Stimulated activated CD4-positive, alpha-beta T cell treated with anti-CD3 and anti-CD28 coated beads, Interleukin-12 subunit alpha, Interleukin-12 subunit beta, amount 100 ng/mL, for 24 hours (primary cell): ENCODE measurements at places on chromosomes 12 and 14.

DNA sequence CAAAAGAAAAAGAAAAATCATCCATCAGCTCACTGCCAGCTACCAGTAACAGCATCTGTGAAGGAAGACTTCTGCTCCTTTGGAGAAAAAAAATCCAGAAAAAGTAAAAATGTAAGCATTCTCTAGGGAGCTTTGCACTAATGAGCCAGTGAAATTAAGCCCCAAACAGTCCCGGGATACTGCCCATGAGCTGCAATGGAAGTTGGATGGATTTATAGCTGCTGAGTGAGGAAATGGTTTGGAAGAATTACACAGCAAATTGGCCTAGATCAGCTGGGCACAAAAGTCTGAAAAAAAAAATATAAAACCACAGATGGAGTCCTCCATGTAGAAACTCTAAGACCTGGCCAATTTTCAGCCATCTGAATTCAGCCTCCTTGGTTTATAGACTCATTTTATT lies 462.9 kb upstream of the USP15 start:
- no peak for DNase-seq

DNA sequence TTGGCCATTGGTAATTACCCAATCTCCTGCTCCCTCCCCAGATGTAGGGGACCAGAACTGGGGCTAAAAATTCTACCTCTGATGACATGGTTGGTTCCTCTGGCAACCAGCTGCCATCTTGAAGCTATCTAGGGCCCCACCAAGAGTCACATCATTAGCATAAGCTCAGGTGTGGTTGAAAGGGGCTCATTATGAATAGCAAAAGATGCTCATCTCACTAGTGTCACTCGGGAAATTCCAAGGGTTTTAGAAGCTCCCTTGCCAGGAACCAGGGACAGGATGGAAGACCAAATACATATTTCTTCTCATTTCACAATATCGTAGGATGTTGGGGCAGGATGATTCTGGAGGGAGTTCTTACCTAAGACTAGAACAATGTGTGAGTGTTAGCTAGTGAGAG lies 38.6 kb downstream of the EID3 start:
- DNase-seq: no peak

- DNase-seq: no peak
Observed at GRCh38 chr14:32666308-32666707, 272.4 kb upstream of the NPAS3 start.

DNA sequence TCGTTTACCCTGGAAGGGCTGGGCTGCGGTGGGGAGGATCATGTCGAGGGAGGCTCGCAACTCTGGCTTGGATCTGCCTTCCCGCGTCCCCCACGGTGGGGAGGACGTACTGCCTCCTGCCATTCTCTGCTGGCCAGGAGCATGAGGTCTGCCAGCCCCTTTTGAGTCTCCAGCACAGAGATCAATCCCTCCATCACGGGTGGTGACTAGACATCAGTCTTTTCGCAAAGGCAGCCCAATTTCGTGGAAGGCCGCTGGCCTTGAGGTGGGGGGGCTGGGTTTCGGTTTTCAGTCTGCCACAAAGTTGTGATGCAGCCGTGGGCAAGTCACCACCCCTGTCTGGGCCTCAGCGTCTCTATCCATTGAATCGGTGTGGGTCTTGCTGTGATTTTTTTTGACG lies 62.2 kb downstream of the PRMT8 start:
- DNase-seq: no peak

GRCh38 chr14:73269729-73270531 lies 32.6 kb downstream of the PAPLN start:
- no peak for DNase-seq

GRCh38 chr12:28027947-28028724 lies 55.6 kb upstream of the PTHLH start:
- no peak for DNase-seq

- no peak for DNase-seq
Observed at GRCh38 chr14:34845869-34846268, 29.3 kb downstream of the BAZ1A start.

- no peak for DNase-seq
Observed at GRCh38 chr14:89138846-89139245, 278.2 kb downstream of the FOXN3 start.

DNA sequence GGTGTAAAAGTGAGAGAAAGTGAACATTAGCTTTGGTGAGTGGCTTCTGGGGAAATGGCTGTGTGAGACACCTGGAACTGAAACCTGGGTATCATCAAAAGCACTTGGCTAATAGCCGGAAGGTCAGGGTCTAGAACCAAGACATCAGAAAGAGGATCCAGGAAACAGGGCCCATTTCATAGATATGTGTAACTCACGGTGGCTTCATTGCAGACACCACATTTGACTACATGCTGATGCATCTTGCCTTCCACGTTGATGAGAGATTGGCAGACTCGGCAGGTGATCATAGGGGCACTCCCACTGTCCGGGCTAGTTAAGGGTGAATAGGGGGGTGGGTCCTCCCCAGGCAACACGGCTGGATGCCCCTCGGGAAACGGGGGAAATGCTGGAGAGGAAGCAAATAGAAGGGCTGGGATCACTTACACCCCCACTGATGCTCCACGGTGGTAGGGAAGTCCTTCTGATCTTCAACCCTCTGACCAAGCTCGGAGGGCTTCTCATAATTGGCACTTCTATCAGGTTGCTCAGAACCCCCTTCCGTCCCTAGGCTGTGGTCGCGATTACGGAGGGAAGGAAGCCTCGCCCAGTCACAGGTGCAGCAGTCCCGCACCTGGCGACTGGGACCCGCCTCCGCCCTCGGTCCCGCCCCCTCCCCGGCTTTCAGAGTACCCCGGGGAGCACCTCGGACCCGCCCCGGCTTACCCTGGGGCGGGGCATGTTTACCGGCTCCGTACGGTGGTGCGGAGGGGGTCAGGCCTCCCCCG lies 593 bp downstream of the PIP4P1 start:
- DNase-seq: peak; percentile 35

- DNase-seq: no peak
Observed at GRCh38 chr14:59755409-59756135, 115.0 kb downstream of the RTN1 start.

GRCh38 chr14:93073910-93074769 lies 41.6 kb downstream of the ITPK1 start:
- no peak for DNase-seq

DNA sequence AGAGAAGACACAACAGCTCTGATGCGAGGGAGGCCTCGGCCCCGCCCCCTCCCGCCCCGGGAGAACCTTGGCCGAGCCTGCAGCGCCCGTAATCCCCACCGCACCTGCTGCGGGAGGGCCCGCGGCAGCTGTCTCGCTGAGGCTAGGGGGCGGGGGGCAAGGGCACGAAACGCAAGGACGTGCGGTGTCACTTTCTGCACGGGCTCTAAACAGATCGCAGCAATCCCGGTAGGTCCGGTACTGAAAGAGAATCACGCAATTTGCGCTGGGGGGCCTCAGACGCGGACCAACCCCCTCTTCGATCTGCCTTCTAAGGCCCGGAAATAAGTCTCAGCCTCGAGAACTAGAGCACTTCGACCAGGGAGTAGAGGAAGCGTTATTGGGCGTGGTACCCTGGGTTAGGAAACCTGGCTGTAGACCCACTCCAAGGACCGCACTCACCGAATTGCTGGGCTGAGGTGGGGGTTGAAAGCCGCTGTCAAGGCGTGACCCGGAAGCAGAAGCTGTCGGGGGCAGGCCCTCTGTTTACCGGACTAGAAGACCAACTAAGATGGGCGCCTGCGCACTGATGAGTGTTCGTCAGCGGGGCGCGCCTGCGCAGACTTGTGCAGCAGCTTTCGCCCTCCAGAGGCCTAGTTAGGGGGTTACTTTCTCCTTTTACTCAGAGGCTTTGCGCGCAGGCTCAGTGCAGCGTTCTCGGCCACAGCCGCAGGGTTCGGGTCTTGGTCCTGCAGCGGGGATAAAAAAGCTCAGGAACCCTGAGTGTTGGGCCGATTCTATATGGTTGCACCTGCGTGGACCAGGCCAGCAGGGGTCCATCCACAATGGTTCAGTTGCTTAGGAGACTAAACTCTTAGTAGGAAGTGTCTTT lies at the start of gene ASB8:
ASB8 (minus strand) TSS at position 498 of the 871 bp plus-strand sequence. CDS start 4,019 bp downstream, outside the sequence.
- DNase-seq: peak; percentile 99

DNA sequence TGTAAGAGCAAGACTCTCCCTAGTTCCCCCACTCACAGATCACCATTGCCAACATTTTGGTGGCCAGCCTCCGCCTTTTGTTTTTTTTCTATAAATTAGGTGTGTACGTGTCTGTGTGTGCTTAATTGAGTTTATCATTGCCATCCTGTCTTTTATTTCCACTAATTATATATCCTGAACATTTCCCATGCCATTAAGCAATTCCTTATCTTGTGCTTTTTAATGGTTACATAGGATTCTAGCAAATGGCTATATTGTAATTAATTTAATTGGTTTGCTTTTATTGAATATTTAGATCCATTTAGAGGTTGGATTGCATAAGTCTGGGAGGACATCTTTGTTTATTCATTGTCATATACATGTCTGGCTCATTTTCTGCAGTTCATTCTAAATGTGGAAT lies 107.3 kb upstream of the RTL1 start:
- no peak for DNase-seq

DNA sequence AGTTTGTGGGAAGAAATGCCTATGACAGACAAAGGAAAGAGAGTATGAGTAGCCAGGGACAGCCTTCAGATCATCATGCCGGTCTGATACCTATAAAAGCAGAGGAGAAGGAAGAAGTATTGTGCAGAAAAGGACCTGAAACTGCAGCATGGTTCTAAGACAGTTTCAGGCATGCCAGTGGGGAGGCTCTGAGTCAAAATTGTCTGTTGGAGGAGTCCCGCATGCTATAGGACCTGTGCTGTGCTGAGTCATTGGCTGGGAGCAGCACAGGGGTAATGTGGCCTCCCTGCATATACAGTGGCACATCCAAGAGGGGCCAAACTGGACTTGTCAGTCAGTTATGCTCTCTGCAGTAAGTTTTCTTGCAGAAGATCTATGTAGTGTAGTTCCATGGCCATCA lies 40.7 kb downstream of the NEUROD4 start:
- DNase-seq: no peak

- DNase-seq: no peak
Observed at GRCh38 chr14:103031956-103032355, 25.4 kb downstream of the CDC42BPB start.

- DNase-seq: no peak
Observed at GRCh38 chr12:98793121-98793520, 148.0 kb downstream of the APAF1 start.

- DNase-seq: no peak
Observed at GRCh38 chr12:99985631-99986030, 895 bp upstream of the ANKS1B start.

DNA sequence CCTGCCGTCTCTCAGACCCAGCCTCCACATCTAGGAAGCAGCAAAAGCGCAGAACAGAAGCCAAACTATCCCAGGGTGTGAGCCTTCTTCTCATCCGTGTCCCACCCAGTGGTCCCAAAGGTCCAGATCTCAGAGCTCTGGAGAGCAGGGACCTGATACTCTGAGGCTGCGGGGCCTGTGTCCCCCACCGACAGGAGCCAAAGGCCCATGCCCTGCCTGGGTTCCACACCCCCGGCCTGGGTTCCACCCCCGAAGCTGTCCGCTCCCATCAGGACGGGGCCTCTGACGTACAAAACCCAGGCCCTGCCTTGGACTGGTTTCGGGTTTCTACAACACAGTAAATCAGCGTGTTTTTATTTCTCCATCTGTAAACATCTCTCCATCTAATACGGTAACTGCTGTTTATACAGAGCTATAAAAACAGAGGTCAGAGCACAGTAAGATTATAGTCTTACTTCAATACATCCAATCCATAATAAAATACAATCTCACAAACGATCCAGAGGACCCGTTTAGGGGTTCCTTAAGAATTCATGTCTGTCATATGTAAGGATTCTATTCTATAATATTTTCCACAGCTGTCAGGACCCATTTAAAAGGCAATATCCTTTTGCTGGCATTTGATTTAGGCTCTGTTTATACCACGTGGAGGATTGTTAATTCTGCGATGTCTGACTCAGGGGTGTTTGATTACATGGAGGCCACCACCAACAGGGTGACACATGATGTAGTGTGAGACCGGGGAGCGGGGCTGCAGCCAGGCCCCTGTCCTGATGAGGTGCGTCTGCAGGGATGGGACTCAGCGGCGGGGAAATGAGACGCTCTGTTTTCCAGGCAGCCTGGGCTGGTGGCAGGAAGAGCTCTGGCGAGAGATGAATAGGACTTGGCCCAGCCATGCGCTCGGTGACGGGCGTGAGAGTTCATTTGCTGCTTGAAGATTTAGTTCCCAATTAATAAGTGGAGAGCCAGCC lies 110.3 kb downstream of the DICER1 start:
- no peak for DNase-seq

DNA sequence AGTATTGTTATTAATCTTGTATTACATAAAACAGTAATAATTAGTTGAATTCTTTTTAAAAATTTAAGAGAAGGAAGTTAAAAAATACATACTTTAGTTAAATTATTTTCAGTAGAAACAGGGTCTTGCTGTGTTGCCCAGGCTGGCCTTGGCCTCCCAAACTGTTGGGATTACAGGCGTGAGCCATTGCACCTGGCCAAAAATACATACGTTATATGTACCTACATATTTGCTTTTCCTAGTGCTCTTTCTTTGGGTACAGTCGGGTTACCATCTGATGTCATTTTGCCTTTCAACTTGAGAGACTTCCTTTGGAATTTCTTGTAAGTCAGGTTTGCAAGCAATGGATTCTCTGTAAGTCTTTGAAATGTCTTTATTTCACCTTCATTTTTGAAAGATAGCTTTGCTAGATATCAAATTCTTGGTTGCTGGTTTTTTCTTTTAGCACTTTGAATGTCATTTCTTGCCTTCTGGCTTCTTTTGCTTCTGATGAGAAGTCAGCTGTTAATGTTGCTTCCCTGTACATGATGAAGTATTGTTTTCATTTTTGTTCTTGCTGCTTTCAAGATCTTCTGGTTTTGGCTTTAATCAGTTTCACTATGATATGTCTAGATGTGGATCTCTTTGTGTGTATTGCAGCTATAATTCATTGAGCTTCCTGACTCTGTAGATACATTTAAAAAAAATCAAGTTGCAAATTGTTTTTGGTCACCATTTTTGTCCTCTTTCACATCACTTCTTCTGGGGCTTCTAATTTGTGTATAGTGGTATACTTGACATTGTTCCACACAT lies 84.4 kb downstream of the SPATS2 start:
- no peak for DNase-seq

GRCh38 chr14:65403231-65403630 lies 9.3 kb upstream of the FUT8 start:
- no peak for DNase-seq

DNA sequence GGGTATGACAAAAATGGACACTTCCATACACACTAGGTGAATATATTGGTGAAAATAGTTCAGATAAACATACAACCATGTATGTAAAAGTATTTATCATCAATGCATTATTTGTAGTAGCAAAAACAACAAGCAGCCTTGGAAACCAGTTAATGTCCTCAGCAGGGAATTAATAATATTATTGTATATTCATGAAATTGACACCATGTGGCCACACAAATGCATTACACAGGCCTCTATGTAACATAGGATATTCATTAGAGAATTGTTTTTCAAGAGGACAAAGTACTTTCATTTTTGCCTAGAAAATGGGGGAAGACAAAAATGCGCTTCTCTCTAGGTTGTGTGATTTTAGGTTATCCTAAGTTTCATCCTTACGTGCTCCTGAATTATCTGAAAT lies 24.3 kb downstream of the SPRING1 start:
- DNase-seq: no peak
